ENCODE measurements at places on chromosomes 5 and 9.

DNA sequence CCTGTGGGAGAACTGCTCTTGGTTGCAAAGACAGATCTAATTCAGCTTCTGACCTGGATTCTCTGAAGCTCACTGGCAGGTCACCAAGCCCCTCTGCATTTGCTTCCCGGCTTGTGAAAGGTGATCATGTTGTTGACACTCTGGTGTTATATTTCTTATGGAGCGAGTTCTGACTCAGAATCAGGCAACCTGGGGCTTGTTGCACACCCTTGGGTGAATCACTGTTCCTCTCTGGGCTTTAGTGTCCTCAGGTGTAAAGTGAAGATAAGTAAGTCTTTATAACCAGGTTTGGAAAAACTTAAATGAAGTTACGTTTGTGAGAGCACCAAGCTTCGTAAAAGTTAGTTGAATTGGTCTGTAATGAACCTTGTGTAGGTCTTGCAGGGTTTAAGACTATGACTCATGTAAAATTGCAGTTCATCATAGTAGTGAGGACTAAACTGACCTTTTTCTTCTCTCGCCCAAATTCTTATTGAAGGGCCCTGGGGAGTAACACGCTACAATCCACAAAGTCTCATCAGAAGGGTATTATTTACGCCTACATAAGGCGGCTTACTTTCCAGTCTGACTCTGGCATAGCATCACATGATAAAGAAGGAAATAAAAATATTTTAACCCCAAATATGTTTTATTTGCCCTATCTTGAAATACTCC is 218.6 kb downstream of the TMEM38B start:
- DNase-seq, result no peak

DNA sequence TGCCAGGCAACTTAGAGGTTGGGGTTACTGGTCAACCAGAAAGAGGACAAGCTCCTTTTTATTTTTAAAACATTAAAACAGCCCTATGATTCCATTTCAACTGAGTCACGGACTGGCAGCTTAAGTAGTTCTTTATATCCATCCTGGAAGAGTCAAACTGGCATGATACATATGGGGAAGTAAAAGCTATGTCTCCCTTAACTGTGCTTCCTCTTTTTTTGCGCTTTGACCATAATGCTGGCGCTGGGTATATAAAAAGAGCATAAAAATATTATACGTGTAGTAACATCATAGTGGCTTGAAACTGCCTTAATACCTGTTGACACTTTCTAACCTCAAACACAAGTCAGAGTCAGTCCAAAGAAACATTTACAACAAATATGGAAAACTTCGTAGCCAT is 274.4 kb downstream of the CSNK1G3 start:
- no peak for DNase-seq

DNA sequence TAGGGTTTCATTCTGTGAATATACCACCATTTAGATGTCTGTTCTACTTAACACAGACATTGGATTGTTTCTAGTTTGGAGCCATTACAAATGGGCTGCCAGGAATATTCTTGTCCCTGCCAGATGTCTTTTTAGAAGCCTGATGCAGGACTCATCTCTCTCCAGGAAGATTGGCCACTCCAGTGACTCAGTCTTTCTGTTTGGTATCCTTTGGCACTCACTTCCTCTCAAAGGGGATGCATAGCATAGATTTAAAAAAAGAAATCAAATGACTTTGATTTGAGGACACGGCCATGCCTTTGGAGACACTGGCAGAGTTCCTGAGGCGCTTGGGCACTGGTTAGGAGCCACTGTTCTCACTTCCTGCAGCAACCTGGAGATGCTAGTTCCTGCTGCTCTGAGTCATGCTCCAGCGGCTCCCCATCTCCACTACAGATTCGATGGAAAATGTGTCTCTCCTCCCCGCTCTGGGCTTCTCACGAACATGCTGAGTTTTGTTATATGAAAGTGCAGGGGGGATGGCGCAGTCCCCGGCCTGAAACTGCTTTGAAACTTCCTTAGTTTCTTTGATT is 3.5 kb upstream of the ZNF366 start:
- no peak for DNase-seq

- no peak for DNase-seq
Measured at GRCh38 chr9:105425816-105426433, 21.9 kb upstream of the FSD1L start.

DNA sequence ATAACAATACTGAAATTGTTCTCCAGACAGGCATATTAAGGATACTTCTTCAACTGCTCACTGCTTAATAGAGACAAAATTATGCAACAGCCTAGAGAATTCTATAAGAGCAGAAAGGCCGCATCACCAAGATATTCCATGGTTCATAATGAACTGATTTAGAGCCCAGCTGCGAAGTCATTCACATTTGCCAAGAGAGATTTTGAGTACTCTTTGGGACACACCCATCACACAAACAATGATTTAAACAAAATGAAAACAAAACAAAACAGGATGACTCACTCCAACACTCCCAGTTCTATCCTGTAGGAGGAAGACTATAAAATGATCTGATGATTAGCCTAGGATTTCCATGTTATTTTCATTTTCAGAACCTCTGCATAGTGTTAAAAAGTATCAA is 145.7 kb upstream of the GNA14 start:
- DNase-seq, result no peak

- no peak for DNase-seq
Measured at GRCh38 chr5:73637565-73637964, 11.6 kb downstream of the ARHGEF28 start.

DNA sequence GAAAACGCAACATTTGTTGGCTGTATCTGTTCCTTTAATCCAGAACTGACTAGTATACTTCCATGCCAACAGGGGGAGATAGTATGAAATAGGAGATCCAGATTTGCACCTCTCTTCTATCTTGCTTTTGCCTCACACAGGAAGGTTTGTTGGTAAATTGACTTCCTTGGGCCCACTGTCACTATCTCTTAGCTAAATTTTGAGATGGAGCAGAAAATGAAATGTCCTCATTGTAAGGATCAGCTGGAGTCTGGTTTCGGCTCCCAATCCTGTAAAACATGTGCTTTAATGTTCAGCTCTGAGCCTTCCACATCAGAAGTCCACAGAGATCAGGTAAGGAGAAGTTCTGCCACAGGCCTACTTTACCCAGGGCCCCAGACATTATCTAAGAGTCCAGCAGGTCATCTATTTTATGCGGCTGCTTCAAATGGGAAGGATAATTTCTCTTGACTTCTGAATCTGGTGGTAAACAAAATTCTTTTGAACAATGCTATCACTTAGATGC is 176.8 kb downstream of the FER start:
- no peak for DNase-seq

DNA sequence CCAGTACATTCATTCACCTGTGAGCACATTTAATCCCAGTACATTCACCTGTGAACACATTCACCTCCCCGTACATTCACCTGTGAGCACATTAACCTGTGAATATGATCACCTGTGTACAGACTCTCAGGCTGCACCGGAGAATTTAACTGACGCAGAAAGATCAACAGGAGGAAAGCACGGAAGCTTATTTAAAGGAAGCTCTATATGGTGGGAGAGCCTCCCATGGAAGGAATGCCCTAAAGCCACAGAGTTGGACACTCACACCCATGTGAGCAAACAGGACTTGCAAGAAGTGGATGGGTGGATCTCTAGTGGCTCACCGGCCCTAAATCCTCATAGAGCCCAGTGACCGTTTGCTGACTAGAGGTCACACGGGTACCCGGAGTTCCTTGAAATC is 38.2 kb downstream of the TRIP13 start:
- no peak for DNase-seq

Data from left renal pelvis (tissue), 4 donors.